ENCODE measurements at places on chromosomes 7 and 10.

GRCh38 chr7:11191574-11192220, 218.0 kb downstream of the PHF14 start:
- DNase-seq, result no peak

- no peak for DNase-seq
Measured at GRCh38 chr10:62253704-62254103, 14.9 kb downstream of the RTKN2 start.

GRCh38 chr7:17946591-17946990, 6.3 kb upstream of the SNX13 start:
- DNase-seq, result no peak

GRCh38 chr10:30538086-30538485, 91.5 kb downstream of the LYZL2 start:
- peak; percentile 57 for DNase-seq

GRCh38 chr10:32004161-32004591, 52.0 kb downstream of the KIF5B start:
- no peak for DNase-seq

GRCh38 chr10:10777723-10778122, 239.9 kb upstream of the CELF2 start:
- DNase-seq, result no peak

DNA sequence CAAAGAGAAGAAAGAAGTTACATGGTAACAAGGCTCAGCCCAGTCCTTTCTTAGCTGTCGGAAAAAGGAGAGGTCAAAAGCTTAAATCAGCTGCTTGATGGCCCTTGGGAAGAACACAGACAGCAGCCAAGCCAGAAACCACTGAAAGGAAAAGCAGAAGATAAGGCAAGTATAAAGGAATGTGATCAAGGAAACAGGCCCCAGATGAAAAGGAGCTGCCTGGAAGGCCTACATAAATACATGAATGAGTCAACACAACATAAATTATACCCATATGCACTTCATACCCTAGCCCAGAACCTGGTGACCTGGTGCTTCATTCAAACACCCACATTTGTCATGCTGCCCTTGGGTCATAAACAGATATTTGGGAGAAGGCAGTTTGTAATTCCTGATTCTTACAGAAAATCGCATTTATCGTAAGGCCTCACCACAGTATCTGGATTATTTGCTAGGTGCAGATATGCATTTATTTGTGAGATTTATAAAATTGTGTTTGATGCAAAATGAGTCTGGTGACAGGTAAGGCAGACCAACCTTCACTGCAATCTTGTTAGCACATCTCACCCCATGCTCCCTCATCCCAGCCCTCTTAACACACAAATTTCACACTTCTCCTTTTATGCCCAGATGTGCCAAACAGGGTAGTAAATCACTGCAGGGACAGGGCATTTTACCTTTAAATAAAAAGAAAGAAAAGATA, 94.9 kb upstream of the KCNIP2 start:
- peak; percentile 31 for DNase-seq

GRCh38 chr7:139246905-139247304, 15.9 kb downstream of the UBN2 start:
- no peak for DNase-seq

DNA sequence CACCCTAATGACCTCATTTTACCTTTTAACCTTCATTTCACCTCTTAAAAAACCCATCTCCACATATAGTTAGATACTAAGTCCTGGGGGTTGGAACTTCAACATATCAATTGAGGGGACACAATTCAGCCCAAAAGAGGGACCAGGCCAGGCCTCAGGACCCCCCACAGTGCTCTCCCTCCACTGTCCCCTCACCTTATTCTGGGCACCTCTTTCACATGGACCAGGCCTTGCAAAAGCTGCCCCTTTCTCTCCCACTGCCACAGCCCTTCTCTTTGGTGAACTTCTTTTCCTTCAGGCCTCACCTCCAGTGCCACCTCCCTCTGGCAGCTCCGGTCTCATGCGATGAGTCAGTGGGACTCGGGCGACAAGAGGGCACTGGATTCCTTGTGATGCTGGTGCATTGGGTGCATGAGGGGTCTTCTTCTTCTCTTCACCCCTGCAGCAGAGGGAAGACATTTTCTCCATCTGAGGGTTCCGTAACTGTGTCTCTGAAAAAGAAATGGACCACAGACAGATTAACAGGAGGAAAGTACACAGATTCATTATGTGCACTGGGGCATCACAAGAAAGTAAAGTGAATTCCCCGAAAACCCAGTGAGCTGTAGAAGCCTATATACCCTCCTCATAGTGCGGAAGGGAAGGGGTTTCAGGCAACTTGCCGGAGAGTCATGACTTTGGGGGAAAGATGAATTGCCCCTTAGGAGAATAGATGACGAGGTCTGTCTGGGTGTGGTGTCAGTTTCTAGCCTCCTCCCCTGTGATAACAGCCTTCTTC, 288.7 kb upstream of the IGFBP3 start:
- no peak for DNase-seq

DNA sequence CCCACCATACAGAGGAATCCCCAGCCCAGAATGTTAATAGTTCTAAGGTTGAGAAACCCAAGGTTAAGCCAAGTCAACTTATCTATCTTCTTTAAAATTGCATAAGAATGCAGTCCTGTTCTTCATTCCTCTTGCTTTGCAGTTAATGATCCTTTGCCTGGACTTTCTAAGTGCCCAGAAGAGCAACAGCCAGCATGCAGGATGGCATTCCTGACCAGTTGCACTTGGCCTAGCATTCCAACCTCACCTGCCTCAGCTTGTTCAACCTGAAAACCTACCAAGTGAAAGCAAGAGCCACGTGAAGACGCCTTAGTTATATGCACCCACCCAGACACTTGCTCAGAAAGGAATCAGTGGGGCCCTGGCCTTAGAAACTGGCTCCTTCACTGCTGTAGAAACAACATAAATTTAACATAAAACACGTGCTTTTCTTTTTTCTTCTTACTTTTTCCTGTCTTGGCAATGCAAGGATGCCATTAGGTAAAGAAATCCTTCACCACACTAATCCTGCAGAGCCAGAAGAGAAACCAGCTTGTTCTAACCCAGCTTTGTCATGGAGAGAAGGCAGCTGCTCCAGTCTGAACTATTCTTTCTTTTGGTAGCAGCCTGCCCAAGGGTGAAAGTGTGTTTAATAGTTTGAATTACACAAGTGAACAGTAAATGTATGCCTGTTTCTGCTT, 25.0 kb downstream of the EGFR start:
- no peak for DNase-seq

GRCh38 chr7:38584443-38585210, 46.5 kb downstream of the AMPH start:
- no peak for DNase-seq

DNA sequence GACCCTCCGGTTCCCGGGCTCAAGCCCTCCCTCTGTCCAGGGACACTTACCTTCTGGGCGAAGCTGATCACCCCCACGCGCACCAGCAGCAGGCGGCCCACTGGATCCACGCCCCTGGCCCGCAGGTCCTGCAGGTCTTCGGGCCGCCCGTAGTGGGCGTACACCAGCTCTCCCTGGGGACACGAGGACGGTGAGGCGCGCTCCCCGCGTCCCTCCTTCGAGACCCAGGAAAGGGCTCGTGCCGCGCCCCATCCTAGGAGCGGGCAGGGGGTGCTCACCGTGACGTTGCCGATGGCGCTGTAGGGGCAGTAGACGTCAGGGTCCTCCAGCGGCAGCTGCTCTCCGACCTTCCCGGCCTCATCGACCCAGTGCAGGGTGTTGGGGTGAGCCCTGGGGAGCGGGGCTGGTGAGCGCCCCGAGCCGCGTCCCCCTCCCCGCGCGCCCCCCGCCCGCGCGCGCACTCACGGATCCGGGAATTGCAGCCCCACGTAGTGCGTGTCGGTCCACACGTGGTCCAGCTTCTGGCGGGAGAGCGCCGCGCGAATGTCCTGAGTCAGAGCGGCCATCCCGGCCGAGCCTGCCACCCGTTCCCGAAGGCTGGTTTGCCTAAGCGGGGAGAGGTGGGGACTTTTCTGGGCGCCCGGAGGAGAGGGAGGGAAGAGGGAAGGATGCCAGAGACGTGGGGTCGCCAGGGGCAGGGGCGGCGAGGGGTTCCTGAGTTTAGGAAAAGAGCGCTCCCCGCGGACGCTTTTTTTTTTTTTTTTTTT, 8.2 kb downstream of the TFR2 start:
- DNase-seq, result peak; percentile 90

DNA sequence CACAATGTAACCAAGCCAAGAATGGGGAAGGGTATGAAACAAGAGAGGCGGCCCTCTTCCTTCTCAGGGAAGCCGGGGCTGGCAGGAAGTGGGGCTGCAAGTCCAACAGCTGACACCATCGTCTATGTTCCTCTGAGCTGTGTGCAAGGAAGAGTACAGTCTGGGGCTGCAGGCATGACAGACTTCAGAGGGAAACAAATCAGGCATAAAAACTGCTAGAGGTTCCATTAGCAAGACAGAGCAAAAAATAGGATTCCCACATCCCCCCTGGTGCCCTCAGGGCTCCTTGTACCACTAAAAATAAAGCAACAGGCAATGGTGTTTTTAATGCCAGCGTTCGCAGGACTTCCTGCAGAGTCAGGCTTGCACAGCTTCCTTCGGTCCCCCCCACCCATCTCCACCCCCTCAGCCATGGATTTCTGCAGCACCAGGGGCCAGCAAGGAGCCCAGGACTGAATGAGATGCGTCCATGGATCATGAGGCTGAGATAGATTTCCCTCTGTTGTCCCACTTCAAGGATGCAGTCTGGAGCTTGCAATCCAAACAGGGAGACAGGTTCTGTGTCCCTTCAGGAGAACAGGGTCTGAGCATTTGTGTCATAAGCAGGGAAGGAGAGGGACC, 34.6 kb downstream of the KCNMA1 start:
- DNase-seq, result no peak

- DNase-seq, result no peak
Measured at GRCh38 chr7:158004123-158004490, 583.5 kb downstream of the PTPRN2 start.

DNA sequence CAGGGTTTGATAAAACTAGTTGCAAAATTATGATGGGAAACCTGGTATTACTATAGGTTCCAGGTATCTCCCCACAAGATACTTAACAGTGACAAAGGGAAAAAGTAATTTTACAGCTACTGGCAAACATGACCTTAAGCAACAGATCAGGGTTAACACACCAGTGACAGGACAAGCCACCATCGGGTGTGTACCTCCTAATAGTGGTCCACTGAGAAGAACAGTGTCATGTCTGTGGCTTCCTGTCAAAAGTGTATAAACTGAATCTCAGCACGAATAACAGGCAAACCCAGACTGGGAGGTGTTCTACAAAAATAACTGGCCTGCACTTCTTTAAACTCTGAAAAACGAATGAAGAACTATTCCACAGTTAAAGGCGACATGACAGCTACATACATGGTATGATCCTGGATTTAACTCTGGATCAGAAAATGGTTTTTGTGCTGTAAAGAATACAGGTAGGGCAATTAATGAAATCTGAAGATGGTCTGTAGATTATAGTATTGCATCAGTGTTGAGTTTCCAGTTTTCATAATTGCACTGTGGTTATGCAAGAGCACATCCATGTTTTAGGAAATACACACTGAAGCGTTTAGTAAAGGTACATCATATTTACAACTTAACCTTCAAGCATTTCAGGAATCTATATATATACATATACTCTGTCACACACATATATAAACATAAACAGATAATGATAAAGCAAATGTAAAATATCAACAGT, 32.0 kb upstream of the ARMS2 start:
- no peak for DNase-seq

DNA sequence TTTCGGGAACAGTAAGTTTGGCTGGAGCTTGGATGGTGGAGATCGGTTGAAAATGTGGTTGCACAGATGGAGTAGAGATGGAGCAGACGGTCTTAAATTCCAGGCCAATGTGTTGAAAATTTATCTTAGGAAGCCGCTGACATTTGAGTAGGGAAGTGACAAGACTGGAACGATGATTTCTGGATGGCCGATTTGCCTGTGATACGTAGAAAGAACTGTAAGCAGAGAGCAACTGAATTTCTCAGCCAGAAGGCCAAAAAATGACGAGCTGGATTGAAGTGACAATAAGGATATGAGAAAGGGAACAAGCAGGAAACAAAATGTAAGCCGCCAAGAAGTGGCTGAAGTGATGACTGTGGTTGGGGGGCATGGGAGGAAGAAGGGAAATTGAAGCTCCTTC, 687 bp upstream of the ARMC3 start:
- no peak for DNase-seq

DNA sequence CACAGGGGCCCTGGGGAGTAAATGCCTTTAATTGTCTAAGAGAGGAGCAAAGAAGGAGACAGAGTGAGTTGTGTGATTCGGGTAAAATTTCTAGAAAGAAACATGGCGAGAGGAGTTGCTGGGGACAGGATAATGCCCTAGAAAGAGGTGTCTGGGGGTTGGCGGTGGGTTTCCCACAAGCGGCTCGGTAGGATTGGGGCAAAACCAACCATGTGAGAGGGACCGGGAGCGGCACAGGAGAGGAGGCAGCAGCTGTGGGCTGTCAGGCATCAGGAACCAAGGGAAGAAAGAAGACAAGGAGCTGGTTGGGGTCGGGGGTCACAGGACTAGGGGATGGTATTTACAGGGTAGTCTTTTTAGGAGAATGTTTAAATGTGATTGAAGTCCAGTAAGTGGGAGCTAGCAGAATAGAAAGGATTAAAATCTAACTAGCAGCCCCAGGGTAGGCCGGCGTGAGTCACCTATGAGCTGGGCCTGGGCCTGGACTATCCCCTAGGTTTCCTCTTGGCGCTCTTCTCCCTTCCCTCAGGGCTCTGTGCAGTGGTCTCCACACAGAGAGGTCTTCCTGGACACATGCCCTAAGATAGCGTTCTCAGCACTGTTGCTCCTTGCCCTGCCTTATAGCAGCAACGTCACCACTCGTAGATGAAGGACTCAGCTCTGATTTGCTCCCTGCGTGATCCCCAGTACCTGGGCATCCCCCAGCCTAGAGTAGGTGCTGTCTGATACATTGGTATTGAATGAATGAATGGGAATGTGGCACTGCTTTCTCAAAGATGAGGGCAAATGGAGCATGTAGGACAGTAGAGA, 32.6 kb downstream of the IKZF1 start:
- DNase-seq, result no peak

DNA sequence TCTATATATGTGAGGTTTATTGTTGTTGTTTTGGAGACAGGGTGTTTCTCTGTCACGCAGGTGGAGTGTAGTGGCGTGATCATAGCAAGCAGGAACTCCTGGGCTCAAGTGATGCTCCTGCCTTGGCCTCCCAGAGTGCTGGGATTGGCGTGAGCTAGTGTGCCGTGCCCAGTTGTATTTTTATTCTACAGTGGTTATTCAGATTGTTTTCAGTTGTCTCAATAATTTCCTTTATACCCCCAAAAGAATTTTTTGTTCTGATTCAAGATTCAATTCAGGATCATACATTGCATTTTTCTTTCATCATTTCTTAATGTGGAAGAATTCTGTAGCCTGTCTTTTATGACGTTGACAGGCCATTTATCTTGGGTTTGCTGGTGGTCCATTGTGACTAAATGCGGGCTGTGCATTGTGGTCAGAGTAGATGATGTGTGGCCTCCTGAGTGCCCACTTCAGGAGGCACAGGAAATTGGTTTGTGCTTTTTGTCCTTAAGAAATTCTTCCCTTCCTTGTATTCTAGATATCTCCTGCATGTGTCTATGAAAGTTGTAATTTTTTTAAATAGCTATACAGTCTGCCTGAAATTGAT, 22.9 kb downstream of the RBM33 start:
- DNase-seq, result no peak

Measured in A549 (cell line).